ENCODE measurements at places on chromosomes 16 and 17. TPM values are rescaled to one million over a fixed set of nuclear protein-coding genes. Genes with fewer than 3 reads are reported as not detected.

Gene OR2C1
- total RNA-seq = 0.14 TPM

Gene RCVRN
- not detected for total RNA-seq

Gene ZNF267
- total RNA-seq = 16.2 TPM

Gene TRIM37
- 59.7 TPM for total RNA-seq

Gene KRTAP2-3
- total RNA-seq = 0.65 TPM

Gene ZNF205
- total RNA-seq = 14.9 TPM

Gene TGFB1I1
- total RNA-seq = 47.8 TPM

Gene HES7
- not detected for total RNA-seq

Gene TM4SF5
- total RNA-seq = not detected

Gene ZP2
- total RNA-seq = not detected
